Pericardium fibroblast (primary cell): ENCODE measurements at places on chromosomes 6 and 20. TPM values are rescaled to one million over a fixed set of nuclear protein-coding genes. Genes with fewer than 3 reads are reported as not detected.

Gene DIDO1
- total RNA-seq = 20.3 and 23.5 TPM in 2 replicates

Gene PCIF1
- total RNA-seq = 11.6 and 16.3 TPM in 2 replicates

Gene TFAP2C
- total RNA-seq = not detected in 2 replicates

Gene SYCP2L
- total RNA-seq = not detected in 2 replicates

Gene HLA-A
- 292 and 331 TPM in 2 replicates for total RNA-seq

Gene SSTR4
- not detected in 2 replicates for total RNA-seq

Gene MYB
- not detected in 2 replicates for total RNA-seq

Gene SYTL3
- 0.58 and 1.6 TPM in 2 replicates for total RNA-seq

Gene SLC4A11
- 1.4 TPM in 2 replicates for total RNA-seq

Gene SLC17A2
- 1.7 TPM in 1 of 2 replicates, not detected in the other for total RNA-seq

Gene NUDT3
- total RNA-seq = 15.4 and 20.6 TPM in 2 replicates

Gene TMEM200A
- total RNA-seq = 2.6 and 10.4 TPM in 2 replicates

Gene GPX5
- not detected in 2 replicates for total RNA-seq

Gene PHACTR2
- 33.5 and 65.1 TPM in 2 replicates for total RNA-seq

Gene FAM184A
- total RNA-seq = not detected in 2 replicates

Gene ADA
- 20.5 and 27.5 TPM in 2 replicates for total RNA-seq

Gene FOXA2
- total RNA-seq = not detected in 2 replicates

Gene SAMD10
- total RNA-seq = 0.09 and 0.12 TPM in 2 replicates

Gene CTNNBL1
- total RNA-seq = 16.3 and 27.2 TPM in 2 replicates

Gene CENPQ
- total RNA-seq = 4.0 and 5.1 TPM in 2 replicates

Gene ETV7
- total RNA-seq = not detected in 2 replicates

Gene ASIP
- not detected in 2 replicates for total RNA-seq
